GM23338 (cell line): ENCODE measurements at places on chromosomes 11 and 22. TPM values are rescaled to one million over a fixed set of nuclear protein-coding genes. Genes with fewer than 3 reads are reported as not detected.

GRCh38 chr11:17513853-17514252, 30.4 kb downstream of the USH1C start:
- DNase-seq, result no peak

DNA sequence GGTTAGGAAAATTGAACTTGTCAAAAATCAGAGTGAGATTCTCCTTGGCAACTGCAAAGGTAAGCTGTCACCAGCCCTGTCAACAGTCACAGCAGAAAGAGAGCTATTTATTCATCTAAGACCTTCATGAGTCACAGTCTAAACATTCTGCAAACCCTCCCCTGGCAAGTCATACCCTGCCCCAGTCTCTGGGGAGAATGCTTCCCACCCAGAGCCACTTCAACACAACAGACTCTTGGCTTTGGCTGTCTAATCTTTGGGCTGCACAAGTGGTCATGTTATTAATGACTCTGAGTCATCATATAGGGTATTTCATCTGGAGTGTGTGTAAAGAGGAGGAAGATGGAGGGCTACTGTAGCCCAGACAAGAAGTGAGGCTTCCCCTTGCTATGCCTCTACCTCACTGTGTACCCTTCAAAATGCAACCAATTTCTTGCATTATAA, 153.4 kb downstream of the CCDC34 start:
- DNase-seq, result no peak

CCDC188 gene
- not detected in 2 replicates for total RNA-seq

OR52A1 gene
- 4.3 and 4.4 TPM in 2 replicates for total RNA-seq

DNHD1 gene
- total RNA-seq, result 7.2 and 9.6 TPM in 2 replicates

DNA sequence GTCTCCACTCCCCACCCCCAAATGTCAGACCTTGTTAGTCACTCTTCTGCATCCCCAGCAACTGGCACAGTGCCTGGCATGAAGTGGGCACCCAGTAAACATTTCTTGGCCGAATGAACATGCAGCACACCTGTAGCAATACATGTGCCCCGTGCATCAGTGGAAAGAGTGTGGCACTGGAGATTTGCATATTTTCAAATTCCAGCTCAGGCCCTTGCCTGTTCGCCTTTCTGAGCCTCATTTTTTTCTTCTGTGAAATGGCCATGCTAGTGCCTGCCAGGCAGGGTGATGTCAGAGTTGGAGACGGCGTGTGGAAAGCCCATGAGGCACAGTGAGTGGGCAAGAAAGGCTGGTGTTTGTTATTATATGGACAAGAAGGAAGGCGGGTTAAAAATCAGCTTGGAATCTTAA, 38.7 kb downstream of the CD82 start:
- DNase-seq, result no peak

DNA sequence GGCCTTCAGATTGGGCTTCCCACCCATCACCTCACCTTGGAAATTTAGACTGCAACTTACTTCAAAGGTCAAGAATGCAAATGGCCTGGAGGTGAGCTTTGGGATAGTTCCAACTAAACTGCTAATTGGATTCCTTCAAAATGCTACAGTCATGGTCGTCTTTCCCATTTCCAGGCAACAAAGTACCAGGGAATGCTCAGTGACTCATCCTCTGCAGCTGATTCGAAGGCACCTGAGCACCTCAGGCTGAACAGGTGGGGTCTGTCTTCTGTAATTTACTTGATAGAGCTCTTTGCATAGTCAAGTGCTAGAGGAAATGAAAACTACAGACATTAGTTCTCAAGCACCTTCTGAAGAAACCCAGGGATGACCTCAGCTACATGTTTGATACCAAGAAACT, 20.5 kb upstream of the FSHB start:
- no peak for DNase-seq

GRCh38 chr11:923691-924405, 1.8 kb upstream of the AP2A2 start:
- no peak for DNase-seq

SDHD gene
- 127 and 157 TPM in 2 replicates for total RNA-seq

GRCh38 chr11:48125866-48126265, 90.7 kb upstream of the OR4B1 start:
- no peak for DNase-seq

CCDC87 gene
- 0.74 and 1.2 TPM in 2 replicates for total RNA-seq

GRCh38 chr11:111635706-111636045, 33.4 kb downstream of the SIK2 start:
- no peak for DNase-seq

GRCh38 chr22:49811020-49811791, 16.5 kb downstream of the BRD1 start:
- no peak for DNase-seq

DNA sequence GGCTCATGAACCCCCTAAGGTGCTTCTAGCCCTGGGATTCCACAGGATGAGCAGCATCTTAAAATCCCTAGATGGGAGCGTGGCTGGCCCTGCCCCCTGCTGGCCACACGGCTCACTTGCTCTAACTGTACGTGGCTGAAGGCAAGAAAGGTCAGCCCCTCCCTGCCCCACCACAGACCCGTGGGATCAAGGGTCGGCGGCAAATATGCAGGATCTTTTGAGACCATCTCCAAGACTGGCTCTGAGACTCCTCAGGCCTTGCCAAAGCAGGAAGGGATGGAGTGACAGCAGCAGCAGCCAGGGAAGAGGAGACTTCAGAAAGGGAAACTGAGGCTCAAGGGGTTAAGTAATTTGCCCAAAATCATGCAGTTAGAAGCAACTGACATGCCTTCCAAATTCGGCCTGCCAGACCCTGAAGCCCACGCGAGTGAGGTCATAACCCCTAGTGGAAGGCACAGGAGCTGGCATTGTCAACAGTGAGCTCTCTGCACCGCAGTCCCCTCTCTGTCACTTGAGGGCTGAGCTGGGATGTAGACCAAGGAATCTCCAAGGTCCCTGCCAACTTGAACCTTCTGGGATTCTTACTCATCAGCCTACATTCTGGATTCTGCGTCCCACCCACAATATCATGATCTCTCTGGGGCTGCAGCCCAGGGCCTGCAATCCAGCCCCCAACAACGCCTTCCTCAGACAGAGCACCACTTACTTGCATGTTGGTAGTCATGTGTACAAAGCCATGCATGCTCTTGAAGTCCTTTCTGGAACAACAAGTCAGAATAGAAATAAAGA, 31.4 kb downstream of the CREB3L1 start:
- peak; percentile 94 for DNase-seq

DNA sequence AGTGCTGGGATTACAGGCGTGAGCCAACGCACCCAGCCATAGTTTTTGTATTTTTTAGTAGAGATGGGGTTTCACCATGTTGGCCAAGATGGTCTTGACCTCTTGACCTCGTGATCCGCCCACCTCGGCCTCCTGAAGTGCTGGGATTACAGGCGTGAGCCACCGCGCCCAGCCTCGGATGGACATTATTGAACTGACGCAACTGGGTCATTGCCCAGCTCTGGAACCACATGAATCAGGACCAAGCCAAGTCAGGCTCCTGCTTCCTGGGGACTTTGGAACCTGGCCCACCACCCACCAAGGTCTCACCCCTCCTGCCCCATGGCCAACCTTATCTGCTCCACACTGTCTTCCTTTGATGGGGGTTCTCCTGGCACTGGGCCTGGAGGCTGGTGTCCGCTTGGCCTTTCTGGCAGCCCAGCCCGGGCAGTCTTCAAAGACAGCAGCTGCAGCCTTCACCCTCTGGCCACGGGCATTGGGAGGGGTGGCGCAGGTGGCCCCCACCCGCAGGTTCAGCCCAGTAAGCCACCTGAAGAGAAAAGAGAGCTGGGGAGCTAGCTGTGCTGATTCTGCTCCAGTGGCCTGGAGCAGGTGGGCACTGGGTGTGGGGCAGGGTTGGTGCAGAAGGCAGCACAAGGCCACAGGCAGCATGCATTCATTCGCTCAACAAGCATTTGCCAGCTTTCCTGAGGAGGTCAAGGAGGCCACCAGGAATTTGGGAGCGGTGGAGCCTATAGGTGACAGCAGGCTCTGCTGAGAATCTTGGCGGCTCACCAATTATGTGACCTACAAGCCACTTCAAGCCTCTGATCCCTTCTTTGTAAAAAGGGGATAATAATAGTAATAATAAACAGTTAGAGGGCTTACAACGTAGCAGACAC, 5.7 kb downstream of the CHADL start:
- no peak for DNase-seq

GRCh38 chr22:38715176-38715764, 9.5 kb downstream of the GTPBP1 start:
- no peak for DNase-seq

GAS2 gene
- total RNA-seq, result 5.0 and 6.7 TPM in 2 replicates

- DNase-seq, result no peak
Measured at GRCh38 chr11:44611088-44611487, 45.6 kb downstream of the CD82 start.

DNA sequence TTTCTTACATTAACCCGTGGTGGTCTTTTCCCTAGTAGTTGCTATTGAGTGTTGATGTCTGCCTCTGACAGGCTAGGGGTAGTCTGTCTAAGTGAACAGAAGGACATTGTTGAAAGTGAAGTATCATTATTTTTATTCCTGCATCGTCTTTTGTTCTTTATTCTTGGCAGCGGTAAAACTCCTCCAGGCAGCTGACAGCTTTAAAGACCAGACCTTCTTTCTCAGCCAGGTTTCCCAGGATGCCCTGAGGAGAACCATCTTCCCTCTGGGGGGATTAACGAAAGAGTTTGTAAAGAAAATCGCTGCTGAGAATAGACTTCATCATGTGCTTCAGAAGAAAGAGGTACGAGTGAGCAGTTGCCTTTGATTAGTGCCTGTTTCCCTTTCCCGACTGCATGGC, 14.6 kb downstream of the TRMU start:
- no peak for DNase-seq

DNA sequence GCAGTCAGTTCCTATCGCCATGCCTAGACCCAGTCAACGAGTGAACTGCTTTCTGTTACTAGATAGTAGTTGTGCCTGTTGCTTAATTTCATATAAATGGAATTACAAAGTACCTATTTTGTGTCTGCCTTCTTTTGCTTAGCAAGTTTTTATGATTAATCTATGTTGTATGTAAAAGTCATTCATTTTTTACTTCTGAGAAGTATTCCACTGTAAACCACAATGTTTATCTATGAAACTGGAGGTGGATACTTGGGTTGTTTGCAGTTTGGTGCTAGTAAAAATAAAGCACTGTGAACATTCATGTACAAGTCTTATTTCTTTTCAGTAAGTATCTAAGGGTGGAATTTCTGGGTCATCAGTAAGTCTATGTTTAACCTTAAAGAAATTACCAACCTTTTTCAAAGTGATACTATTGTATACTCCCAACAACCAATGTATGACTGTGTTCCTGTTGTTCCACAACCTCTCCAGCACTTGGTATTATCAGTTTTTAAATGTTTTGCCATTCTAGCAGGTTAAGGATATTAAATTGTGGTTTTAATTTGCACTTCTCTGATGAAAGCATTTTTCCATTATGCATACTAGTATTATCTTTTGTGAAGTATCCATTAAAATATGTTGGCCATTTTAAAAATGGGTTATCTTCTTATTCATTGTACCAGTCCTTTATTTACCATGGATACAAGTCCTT, 68.2 kb downstream of the DNAJC24 start:
- DNase-seq, result no peak

GRCh38 chr11:10511181-10511621, 29.8 kb downstream of the RNF141 start:
- DNase-seq, result peak; percentile 55

UBQLNL gene
- total RNA-seq, result 0.35 and 0.52 TPM in 2 replicates
